ENCODE measurements at places on chromosomes 5 and 9. TPM values are rescaled to one million over a fixed set of nuclear protein-coding genes. Genes with fewer than 3 reads are reported as not detected.

GRCh38 chr9:104247899-104248460, 153.9 kb downstream of the SMC2 start:
- DNase-seq, result no peak

- DNase-seq, result no peak
These were observed 50.8 kb upstream of the OSMR start for GRCh38 chr5:38794986-38795385.

- no peak for DNase-seq
These were observed 80.7 kb downstream of the PPARGC1B start for GRCh38 chr5:149810856-149811255.

DNA sequence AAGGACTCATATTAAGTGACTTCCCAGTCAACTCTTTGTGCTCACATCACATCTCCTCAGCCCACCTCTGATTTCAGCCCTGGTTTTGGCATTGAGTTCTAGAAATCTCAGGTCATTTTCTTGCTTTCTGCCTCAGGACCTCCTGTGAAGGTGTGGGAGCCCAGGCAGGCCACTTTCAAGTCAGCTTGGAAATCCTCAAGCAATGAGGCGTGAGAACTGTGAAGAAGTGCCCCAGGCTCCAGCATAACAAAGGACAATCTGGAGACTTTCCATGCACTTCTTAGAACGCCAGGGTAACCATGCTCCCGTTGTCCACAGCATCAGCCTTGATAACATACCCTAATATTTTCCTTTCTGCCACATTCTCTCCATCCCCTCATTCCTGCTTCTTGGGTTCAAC, 131.2 kb upstream of the MAP3K1 start:
- DNase-seq, result no peak

DNA sequence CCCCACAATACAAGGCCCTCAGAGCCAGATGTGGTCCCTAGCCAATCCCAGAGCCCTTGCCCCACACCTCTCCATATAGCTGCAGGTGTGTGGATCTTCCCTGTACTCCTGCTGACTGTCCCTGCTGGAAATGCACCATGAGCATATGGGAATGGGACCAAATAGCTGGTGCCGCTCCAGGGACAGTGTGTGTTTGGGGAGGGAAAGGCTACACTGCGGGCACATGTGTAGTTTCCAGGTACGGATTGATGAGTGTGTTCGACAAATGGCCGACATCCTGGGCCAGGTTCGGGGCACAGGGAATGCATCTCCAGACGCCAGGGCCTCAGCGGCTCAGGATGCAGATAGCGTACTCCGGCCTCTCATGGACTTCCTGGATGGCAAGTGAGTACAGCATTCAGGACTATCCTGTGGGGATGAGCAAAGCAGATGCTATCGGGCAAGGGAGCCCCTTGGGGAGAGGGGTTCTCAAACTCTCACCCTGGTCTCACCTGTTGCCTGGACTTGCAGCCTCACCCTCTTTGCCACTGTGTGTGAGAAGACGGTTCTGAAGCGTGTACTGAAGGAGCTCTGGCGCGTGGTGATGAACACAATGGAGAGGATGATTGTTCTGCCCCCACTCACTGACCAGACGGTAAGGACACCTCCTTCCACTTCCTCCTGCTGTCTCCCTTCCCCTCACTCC, 91.1 kb upstream of the RUSC2 start:
- DNase-seq, result no peak

DNA sequence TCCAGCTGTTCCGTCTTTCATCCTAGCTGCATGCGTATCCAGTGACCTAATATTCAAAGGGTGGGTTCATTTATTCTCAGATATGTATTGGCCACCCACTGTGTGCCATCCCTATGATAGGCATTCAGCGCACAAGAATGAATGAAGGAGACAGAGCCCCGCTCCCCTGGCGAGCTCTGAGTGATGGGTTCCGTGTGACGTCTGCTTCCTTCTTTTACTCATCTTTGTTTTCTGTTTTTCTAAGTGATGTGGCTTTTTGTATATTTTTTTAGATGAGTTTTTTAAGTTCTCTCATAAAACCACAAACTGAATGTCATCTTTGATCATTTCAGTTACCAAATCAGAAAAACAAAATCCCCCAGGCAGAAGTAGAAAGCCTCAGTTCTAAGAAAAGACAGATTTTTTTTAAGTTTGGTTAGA, 168.3 kb upstream of the OTULINL start:
- DNase-seq, result no peak

DNA sequence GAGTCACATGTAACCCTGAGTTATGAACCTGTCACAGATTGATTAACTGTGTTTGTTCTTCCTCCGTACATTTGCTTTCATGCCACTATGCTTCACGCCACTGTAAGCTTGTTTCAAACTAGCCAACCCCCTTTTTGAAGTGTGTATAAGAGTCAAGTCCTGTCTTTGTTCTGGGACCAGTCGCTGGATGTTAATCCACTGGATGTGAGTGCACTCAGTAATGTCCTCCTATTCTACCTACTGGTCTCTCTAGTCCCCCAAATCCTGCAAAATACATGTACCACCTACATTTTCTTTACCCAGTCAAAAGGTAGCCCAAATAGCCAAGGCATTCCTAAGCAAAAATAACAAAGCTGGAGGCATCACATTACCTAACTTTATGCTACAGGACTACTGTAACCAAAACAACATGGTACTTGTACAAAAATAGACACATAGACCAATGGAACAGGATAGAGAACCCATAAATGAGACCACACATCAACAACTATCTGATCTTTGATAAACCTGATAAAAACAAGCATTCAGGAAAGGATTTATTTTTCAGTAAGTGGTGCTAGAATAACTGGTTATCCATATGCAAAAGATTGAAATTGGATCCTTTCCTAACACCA, 1139.1 kb upstream of the SEMA6A start:
- DNase-seq, result no peak

Gene WDR36
- total RNA-seq, result 37.1 TPM
